Neural crest cell (in vitro differentiated cells): ENCODE measurements at places on chromosomes 13 and 19. TPM values are rescaled to one million over a fixed set of nuclear protein-coding genes. Genes with fewer than 3 reads are reported as not detected.

The PROZ gene
- not detected in 2 replicates for total RNA-seq

GRCh38 chr19:51882518-51882917 lies 5.2 kb downstream of the ZNF577 start:
- DNase-seq = no peak

- DNase-seq = no peak
These were observed 7.7 kb upstream of the CRTC1 start for GRCh38 chr19:18675779-18676178.

DNA sequence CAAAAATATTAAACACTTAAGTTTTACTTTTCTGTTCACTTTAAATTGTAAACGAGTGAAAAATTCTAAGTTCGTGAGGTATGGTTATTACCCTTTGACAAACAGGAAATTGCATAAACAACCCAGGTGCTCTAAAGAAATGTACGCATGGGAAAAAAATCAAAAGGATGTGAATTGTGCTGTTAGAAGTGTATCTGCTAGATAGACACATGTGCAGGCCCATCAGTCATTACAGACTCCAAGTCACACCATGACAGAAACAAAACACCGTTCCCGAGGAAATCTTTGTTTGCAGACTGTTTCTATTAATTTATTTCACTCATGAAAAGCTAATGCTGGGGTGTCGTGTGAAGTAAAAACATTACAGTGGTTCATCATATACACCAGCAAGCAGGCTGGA lies 17.0 kb upstream of the DOCK9 start:
- no peak for DNase-seq

GRCh38 chr19:35063940-35064818 lies 22.7 kb downstream of the HPN start:
- DNase-seq = no peak

GRCh38 chr19:23799321-23799720 lies 40.6 kb upstream of the ZNF681 start:
- no peak for DNase-seq

GRCh38 chr19:43957891-43958290 lies 6.9 kb downstream of the ZNF221 start:
- no peak for DNase-seq

The PRTN3 gene
- total RNA-seq = not detected in 2 replicates

The FUT6 gene
- total RNA-seq = not detected in 2 replicates
